Liver (tissue), 10 donors: ENCODE measurements at places on chromosomes 5 and 9.

DNA sequence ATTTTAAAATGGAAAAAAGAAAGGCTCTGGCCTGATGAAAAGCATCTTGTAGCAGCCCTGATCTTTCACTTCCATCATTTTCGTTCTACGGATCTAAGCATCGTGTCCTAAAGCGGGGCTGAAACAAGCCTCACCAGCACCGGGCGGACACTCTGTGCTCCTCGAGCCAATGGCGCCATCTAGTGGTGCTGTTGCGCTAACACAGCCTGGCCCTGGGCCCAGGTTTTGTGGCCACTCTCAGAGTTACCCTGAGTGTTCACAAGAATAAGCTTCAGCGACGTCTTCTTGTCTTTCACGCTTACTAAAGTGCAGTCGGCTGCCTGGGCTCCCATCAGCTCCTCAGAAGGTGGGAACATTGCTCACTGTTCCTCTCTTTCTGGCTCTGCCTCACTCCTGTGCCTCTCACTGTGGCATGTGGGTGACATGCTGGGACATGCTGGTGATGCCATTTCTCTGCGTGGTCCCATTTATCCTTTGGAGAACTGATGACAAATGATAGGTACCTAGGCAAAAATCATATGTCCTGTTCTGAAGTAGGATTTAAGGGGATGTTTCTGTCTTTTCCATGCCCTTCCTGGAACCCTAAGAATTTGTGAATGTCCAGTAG lies 32.7 kb downstream of the DMRT3 start:
- H3K4me3 ChIP-seq, result no peak overlapping the region
- peak; percentile 82 for DNase-seq
- no peaks in the 10 kb centered on the region for H3K4me1 ChIP-seq
- no peaks in the 10 kb centered on the region for H3K36me3 ChIP-seq
- no peaks in the 10 kb centered on the region for H3K27me3 ChIP-seq

- H3K36me3 ChIP-seq, result no peaks in the 10 kb centered on the region
- H3K4me3 ChIP-seq, result no peak overlapping the region
- no peaks in the 10 kb centered on the region for H3K27me3 ChIP-seq
- no peak overlapping the region for H3K27ac ChIP-seq
- no peaks in the 10 kb centered on the region for H3K4me1 ChIP-seq
Observed at GRCh38 chr9:100216178-100216787, 117.2 kb downstream of the INVS start.

DNA sequence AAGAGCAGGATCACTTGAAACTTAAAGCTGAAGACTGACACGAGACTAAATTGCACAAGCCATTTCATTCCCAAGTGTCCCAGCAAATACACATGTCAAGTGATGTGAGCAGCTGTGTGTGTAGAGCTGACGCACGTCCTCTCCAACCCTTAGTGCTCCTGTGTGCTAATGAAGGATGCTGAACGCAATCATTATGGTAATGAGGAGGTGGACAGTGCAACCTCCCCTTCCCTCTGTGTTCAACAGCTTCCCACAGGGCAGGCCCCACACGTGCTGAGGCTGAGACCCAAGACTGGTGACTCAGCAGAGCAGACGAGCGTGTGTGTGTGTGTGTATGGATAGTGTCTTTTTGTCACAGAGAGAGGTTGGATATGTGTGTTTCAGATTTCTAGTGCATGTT lies 702.1 kb downstream of the SEMA5A start:
- no peak overlapping the region for H3K4me3 ChIP-seq
- no peaks in the 10 kb centered on the region for H3K27me3 ChIP-seq
- no peaks in the 10 kb centered on the region for H3K36me3 ChIP-seq
- H3K27ac ChIP-seq, result no peak overlapping the region

DNA sequence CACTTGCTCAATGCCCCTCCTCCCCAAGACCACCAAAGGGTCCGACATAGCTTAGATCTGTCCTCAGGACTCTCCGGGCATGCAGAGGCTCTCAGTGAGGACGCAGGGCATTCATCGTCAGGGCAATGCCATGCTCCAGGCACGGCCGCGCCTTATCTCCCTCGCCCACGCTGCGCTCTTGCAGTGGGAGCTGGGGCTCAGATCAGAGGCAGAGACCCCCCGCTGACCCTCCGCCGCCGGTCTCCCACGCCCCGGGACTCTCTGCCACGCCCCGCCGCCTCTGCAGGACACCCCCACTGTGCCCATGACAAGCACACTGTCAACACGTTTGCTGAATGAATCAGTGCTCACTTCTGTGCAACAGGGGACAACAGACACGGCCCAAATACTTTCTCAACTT lies 140.7 kb downstream of the ADAMTS2 start:
- no peak overlapping the region for H3K27ac ChIP-seq
- no peak for DNase-seq
- H3K4me1 ChIP-seq, result no peaks in the 10 kb centered on the region
- H3K36me3 ChIP-seq, result no peaks in the 10 kb centered on the region
- no peak overlapping the region for H3K4me3 ChIP-seq

DNA sequence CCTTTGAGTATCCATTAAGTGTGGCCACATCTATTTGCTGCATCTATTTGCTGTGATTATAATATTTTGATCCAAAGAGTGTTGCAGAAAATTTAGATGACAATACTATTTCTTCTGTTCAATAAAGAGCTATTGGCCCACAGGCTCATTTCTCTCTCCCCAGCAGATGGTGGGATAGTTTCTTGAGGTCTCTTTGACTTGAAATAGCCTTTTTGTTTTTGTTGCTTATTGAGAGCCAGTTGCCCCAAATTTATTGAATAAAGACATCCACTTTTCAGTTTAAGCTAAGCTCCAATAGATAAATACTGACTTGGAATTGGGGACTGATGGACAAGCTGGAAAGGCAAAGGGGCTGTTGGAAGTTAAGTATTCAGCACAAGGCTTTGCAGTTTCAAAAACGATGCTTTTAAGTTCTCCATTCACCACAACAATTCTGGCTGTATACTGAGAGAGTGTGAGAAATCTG lies 290.1 kb upstream of the MPDZ start:
- no peak overlapping the region for H3K27ac ChIP-seq
- no peak for DNase-seq
- no peaks in the 10 kb centered on the region for H3K27me3 ChIP-seq
- H3K4me1 ChIP-seq, result peaks cover 4% of the 10 kb centered on the region

DNA sequence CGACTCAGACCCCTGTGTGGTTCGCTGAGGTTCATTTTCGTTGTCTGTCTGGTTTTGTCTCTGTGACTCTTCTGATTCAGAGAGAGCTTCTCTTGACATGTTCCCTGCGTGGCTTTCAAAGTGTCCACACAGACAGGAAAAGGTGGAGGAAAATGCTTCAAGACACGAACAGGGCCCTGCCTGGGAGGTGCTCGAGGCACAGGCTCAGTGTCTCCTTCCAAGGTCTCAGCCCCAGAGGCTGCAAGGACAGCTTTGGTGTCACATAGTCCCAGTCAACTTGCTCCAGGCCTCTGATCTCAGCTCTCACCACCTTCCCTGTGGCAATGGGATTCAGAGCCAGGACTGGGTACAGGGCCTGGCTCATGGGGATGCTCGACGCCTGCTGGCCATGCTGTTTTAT lies 51.6 kb upstream of the SARDH start:
- H3K27ac ChIP-seq, result peak overlapping the region; percentile 32
- H3K27me3 ChIP-seq, result no peaks in the 10 kb centered on the region
- DNase-seq, result no peak

DNA sequence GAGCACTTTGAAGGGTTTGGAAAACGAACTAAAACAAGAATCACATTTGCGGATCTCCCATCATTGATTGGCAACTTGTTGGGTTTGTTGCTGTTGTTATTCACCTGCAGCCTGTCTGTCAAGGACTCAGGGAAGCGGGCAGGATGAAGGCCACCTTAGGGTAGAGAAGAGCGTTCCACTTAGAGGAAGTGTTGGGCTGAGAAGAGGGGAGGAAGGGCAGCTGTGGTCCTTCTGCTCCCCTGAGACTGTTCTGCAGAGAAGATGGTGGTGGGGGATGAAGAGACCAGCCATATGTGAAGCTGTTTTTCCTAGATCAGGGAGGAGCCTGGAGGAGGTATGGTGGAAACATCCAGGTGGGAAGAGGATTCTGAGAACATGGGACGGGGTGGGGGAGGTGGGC lies 70.6 kb upstream of the CPEB4 start:
- no peak overlapping the region for H3K27ac ChIP-seq
- no peak for DNase-seq
- no peaks in the 10 kb centered on the region for H3K27me3 ChIP-seq
- H3K4me1 ChIP-seq, result no peaks in the 10 kb centered on the region

DNA sequence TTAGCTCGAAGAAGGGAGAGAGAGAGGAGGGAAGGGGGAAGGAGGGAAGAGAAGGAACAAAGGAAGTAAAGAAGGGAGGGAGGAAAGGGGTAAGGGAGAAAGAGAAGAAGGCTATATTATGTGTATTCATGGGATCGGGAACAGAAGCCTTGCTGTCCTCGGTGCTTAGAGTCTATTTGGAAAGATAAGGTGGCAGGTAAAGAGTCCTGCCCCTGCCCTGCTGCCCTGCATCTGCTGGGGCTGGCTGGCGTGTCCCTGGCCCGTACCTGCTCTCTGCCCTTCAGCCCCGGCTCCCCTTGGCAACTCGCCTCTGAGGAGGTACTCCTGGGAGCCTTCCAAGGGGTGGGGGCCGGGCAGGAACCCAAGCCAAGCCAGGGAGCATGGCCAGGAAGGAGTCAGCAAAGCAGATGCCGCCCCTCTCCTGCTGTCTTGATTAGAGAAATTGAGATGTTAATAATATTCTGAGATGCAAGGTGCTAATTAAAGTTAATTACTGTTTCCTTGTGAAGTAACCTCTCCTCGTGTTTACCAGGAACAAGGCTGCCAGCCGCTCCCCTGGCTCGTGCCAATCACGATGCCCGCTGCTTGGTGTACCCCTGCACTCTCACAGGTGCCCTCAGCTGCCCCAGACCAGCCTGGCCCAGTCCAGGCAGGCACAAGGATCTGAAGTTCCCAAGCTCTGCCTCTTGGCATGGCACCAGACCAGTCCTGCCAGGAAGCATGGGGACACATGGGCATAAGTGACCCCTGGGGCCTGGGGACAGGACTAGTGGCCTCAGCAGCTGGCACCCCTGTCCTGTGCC lies 36.6 kb downstream of the PCDH1 start:
- H3K27ac ChIP-seq, result peak overlapping the region; percentile 6
- DNase-seq, result no peak
- H3K36me3 ChIP-seq, result no peaks in the 10 kb centered on the region
- H3K4me3 ChIP-seq, result no peak overlapping the region
- no peaks in the 10 kb centered on the region for H3K27me3 ChIP-seq

DNA sequence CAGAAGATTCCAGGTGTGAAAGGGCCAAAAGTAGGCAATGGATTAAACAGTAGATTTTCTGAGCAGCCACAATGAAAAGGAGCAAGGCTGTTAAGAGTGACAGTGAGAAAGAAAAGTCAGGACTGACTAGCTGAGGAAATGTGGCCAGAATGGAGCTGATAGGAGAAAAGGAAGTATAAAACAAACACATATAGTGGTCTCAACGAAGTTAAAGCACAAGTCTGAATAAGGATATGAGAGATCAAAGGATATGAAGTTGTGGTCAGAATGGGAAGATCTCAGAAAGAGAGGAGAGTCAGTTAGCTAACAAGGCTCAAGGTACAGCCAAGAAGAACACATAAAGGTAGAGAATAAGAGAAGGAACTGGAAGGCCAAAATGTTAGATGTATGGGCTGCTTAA lies 39.9 kb downstream of the FNIP1 start:
- DNase-seq, result no peak
- no peak overlapping the region for H3K4me3 ChIP-seq
- peaks cover 10% of the 10 kb centered on the region for H3K4me1 ChIP-seq
- H3K27me3 ChIP-seq, result no peaks in the 10 kb centered on the region
- H3K27ac ChIP-seq, result no peak overlapping the region

DNA sequence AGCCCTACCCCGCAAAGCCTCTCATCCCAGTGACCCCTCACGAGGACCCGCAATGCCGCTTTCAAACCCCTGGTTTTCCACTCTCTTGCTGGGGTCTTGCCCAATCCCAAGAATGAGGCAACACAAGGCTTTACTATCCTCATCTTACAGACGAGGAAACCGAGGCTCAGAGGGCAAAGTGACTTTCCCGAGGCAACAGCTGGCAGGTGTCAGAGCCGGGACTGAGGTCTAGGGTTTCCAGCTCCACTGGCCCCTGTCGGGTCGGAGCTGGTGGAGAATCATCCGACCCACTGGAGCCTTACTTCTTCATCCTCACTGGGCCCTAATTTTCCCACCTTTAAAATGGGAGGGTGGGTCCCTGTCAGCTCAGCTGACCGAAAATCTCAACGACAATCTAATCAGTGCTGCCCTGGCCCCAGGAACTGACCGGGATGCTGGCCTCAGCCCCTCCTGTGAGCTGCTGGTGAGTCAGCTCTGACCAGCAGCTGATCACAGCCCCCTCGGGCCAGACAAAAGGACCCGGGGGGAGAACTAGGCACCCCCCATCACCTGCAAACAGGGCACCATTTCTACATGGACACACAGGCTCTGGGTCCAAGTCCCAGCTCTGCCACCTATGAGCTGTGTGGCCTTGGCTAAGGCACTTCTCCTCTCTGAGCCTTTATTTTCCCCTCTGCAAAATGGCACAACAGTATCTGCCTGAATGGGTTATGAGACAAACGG lies 72.7 kb upstream of the STXBP1 start:
- no peaks in the 10 kb centered on the region for H3K27me3 ChIP-seq
- no peaks in the 10 kb centered on the region for H3K4me1 ChIP-seq
- peak overlapping the region; percentile 39 for H3K27ac ChIP-seq
- no peaks in the 10 kb centered on the region for H3K36me3 ChIP-seq
- no peak for DNase-seq
- no peak overlapping the region for H3K4me3 ChIP-seq

GRCh38 chr5:95392593-95393182 lies 1.5 kb downstream of the FAM81B start:
- H3K4me1 ChIP-seq, result no peaks in the 10 kb centered on the region
- no peak for DNase-seq
- no peak overlapping the region for H3K4me3 ChIP-seq
- no peaks in the 10 kb centered on the region for H3K27me3 ChIP-seq

DNA sequence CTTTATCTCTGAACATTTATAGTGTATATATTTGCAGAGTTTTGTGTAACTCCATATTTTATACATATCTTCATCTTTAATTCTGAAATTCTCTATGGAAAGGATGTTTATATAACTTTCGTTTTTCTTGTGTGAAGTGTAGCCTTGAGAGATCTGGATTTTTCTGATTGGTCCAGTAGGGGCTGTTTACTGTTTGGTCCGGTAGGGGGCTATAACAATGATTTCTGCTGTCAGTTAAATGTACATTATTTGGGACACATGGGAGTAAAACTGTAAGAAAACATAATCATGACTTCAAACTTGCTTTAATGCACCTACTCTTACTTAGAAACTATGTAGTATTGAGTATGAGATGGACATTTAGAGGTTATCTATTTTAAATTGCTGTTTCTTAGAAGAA lies 527.1 kb upstream of the ARRDC3 start:
- H3K27ac ChIP-seq, result no peak overlapping the region
- H3K27me3 ChIP-seq, result no peaks in the 10 kb centered on the region
- no peak for DNase-seq
- no peaks in the 10 kb centered on the region for H3K4me1 ChIP-seq
- no peaks in the 10 kb centered on the region for H3K36me3 ChIP-seq

GRCh38 chr5:137737349-137738131 lies 1.7 kb upstream of the KLHL3 start:
- H3K4me1 ChIP-seq, result peaks cover 30% of the 10 kb centered on the region
- no peak for DNase-seq
- H3K4me3 ChIP-seq, result no peak overlapping the region
- H3K27ac ChIP-seq, result no peak overlapping the region
